ENCODE measurements at places on chromosomes 2 and 18. TPM values are rescaled to one million over a fixed set of nuclear protein-coding genes. Genes with fewer than 3 reads are reported as not detected.
A peak's percentile ranks its signal among the peaks of the same experiment; 100 is the strongest.

DNA sequence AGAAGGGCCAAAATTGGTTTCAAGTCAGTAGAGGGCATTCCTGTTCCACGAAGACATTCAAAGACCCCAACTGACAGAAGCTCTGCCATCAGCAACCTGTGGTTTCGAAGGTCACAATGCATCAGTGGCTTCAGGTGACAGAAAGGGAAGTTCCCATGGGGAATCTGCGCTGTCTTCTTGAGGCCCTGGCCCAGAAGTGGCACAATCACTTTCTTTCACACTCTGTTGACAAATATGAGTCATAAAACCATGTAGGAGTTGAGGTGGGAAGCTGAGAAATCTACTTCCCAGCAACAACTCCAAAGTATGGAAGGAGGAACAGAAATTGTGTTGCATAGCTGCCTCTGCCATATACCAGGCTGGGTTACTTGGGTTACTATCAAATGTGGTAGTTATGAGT is 621.1 kb upstream of the FANCL start:
- DNase-seq, result no peak

GRCh38 chr18:9737472-9738121 is 29.5 kb downstream of the RAB31 start:
- no peak for DNase-seq

CRACDL gene
- total RNA-seq, result 12.1 TPM

- DNase-seq, result no peak
Measured at GRCh38 chr2:10190737-10191532, 68.4 kb downstream of the RRM2 start.

- DNase-seq, result no peak
Measured at GRCh38 chr2:138997856-138998517, 217.8 kb upstream of the NXPH2 start.

- no peak for DNase-seq
Measured at GRCh38 chr2:238077292-238077691, 16.5 kb downstream of the SCLY start.

DNA sequence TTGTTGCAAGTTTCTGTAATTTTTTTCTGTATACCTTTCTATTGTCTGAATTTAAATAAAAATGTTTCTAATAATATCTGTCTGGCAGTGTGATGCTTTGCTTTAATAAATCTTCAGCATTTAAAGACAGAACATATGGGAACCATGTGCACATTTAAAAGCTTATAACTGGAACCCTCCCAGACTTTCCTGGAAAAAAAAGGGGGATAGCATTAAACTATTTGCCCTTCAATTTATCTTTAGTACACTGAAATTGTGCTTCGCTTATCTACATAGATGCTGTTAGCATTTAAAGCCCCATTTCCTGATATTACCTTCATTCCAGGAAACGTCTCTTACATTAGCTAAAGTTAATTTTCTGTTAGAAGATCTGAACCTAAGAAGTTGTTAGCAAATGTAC is 64.6 kb downstream of the ZC3H6 start:
- DNase-seq, result no peak

CNDP1 gene
- total RNA-seq, result 0.08 TPM

ANKAR gene
- total RNA-seq, result 3.0 TPM

CD8B2 gene
- total RNA-seq, result 0.17 TPM

DNA sequence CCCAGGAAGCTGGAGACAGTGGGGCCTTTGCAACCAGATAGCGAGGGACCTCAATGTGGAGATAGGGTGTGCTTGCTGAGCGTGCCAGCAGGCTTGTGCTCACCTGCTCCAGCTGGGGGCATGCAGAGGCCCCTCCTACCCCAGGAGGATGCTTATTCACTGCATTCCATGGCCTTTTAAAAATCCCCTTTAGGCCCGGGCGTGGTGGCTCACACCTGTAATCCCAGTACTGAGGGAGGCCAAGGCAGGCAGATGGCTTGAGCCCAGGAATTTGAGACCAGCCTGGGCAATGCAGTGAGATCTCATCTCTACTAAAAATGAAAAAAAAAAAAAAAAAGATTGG is 54.5 kb downstream of the ODC1 start:
- no peak for DNase-seq

GRCh38 chr2:10007435-10007834 is 35.9 kb upstream of the KLF11 start:
- no peak for DNase-seq

DNA sequence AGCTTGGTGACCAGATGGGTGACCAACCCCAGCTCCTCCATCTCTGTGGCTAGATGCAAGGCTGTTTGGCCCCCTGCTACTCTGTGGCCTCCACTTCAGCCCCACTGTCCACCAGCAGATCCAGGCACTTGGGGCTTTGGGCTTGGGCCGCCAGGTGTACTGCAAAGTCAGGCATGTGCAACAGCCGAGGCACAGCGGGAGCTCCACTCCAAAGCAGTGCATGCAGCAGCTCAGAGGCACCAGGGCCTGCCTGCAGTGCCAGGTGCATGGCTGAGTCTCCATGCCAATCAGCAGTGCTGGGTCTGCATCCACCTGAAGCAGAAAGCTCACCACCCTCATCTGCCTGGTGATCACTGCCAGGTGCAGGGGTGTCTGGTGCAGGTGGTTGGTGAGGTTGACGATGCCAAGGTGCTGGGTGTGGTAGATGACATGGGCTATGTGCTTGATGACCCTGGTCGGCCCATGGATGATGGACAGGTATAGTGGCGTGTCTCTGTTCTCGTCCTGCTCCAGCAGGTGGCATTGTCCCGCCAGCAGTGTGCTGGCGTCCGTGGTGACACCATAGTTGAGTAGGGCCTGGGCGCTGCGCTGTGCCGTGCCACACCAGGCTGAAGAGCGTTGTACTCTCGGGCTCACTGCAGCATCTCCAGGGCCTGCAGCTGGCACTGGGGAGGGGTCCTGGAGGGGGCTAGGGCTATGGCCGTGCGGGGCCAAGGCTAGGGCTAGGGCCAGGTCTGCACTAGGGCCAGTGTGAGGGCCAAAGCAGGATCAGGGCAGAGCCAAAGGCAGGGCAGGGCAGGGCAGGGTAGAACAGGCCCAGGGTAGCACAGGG is 1.0 kb upstream of the ANKRD62 start:
- no peak for DNase-seq

DNA sequence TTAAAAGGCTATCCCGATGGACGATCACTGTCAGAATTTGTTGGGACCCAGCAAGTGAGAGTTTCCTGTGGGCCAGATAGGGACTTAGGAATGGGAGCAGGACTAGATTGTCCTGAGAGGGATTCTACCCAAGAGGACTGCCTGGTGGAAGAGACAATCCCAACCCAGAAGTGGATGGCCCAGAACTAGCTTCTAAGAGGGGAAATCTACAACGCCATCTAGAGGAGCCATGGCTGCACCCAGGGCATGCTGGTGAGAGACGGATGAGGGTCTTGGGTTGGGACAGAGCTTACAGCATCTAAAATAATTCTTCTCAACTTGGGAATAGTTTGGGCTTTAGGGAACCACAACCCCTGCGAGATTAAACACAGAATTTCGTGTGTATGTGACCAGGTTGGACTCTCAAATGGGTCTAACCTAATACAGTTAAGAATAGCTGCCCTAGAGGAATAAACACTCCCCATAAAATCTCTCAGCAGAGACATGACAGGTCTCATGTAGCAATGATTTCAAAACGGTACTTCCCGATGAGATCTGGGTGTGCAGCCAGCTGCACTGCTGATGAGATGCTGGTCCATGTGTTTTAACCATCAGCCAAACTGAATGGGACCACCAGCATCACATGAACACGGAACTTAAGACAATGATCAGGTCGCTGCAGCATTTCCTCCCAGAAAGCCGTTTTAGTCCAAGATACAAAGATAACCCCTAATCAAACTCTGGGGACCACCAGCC is 50.8 kb downstream of the CCBE1 start:
- DNase-seq, result no peak

- DNase-seq, result peak; percentile 81
Measured at GRCh38 chr2:209771474-209772289, at the start of gene UNC80. Gene UNC80, plus strand, starts transcription at chr2:209771832. Its CDS starts 241 bp downstream, at chr2:209772073.

- no peak for DNase-seq
Measured at GRCh38 chr2:38131676-38132075, 55.7 kb upstream of the CYP1B1 start.

MATN3 gene
- total RNA-seq, result 0.11 TPM

Measured in lower leg skin (tissue), 4 donors.